ENCODE measurements at places on chromosomes 12 and 14.
A peak's percentile ranks its signal among the peaks of the same experiment; 100 is the strongest.

DNA sequence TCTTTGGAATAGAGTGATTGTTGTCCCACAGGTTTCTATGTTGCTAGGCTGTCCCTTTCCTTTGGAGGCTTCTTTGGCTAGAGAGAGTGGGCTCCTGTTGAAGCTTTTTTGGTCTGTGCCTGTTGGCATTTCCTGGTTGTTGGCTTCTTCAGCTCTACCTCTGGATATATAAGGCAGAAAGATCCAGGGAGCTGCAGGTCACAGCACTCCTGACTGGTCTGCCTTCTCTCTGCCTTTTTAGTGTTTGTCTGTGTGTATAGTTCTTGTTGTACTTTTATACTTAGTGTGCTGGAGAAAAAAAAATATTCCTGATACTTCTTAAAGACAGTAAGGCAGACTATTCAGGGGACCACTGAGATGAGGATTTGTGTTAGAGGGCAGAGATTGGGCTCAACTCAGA, 202.7 kb downstream of the FBXL14 start:
- DNase-seq = no peak

GRCh38 chr14:35341751-35342488, 49.7 kb downstream of the PSMA6 start:
- DNase-seq = no peak

- no peak for DNase-seq
Measured at GRCh38 chr14:89114109-89114508, 289.7 kb downstream of the TTC8 start.

DNA sequence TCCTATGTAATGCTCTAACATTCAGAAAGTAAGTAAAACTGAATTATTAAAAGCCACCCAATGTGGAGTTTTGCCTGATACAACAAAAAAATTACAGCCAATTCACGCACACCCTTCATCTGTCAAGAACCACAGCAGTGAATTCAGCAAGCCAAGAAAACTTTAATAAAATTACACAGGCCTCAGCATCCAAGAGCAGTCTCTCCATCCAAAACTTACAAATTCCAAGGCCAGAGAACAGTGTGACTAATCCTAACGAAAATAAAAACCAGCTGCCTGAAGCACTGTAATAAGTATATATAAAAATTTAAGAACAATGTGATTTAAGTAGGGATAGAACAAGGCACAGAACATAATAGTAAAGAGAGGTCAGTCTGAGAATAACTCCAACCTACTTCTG, 54.2 kb downstream of the SIX6 start:
- DNase-seq = no peak

- no peak for DNase-seq
Measured at GRCh38 chr14:96370528-96370927, 7.2 kb downstream of the GSKIP start.

GRCh38 chr12:113103756-113104450, 31.7 kb downstream of the RASAL1 start:
- no peak for DNase-seq

GRCh38 chr12:29322157-29322556, 58.8 kb downstream of the ERGIC2 start:
- no peak for DNase-seq

DNA sequence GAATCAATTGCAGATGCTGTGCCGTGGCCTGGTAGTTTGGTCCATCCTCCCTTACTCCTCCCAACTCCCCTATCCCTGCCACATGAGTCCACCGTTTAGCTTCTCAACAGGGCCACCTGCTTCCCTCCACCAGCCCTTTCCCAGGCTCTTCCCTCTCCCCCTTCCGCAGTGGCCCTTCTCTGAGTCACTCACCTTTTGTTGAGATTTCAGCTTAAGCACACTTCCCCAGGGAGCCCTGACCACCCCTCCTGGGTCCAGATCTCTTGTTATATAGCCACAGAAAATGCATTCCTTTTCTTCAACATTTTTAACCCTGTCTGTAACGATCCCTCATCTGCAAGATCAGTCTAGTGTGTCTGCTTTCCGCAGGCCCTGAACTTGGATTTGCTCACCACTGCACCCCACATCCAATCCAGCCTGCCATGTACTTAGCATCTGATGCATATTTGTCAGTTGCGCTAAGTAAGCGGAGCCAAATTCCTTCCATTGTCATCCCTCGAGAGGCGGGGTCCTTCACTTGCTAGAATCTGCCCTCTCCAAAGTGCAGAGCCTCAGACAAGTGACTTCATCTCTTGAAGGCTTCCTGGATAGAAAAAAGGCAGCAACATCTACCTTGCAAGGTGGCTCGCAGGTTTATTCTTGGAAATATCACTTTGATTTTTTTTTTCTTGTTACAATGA, 41.1 kb downstream of the TMEM63C start:
- DNase-seq = no peak

- peak; percentile 2 for DNase-seq
Measured at GRCh38 chr12:83015390-83016217, 328.9 kb downstream of the TMTC2 start.

DNA sequence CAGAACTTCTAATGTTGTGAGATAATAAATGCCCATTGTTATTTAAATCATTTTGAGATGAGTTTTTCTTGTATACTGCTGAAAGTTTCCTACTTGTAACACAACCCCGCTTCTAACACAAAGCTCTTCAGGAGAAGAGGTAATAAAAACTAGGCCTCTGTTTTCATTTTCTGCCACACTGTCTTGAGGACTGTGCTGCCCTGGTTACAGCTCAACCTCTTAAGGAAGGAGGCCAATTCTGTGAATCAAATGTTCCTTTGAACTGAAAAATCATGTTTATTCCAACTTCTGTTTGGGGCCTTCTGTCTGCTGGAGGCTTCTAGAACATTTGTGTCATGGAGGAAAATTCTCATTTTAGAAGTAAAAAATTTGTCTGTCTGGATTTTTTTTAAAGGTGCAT, 100.3 kb downstream of the LRIG3 start:
- DNase-seq = no peak
